ENCODE measurements at places on chromosomes 13 and 19. TPM values are rescaled to one million over a fixed set of nuclear protein-coding genes. Genes with fewer than 3 reads are reported as not detected.
A peak's percentile ranks its signal among the peaks of the same experiment; 100 is the strongest.

DNA sequence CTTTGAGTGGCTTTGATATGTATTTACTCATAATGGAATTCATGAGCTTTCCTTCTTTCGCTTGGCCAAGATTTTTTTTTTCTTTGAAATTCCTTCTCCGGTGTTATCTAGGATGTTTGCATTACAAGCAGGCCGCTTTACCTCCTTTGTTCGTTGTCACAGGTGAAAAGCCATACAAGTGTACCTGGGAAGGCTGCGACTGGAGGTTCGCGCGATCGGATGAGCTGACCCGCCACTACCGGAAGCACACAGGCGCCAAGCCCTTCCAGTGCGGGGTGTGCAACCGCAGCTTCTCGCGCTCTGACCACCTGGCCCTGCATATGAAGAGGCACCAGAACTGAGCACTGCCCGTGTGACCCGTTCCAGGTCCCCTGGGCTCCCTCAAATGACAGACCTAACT, 16.7 kb downstream of the KLF5 start:
- DNase-seq = peak; percentile 91

DNA sequence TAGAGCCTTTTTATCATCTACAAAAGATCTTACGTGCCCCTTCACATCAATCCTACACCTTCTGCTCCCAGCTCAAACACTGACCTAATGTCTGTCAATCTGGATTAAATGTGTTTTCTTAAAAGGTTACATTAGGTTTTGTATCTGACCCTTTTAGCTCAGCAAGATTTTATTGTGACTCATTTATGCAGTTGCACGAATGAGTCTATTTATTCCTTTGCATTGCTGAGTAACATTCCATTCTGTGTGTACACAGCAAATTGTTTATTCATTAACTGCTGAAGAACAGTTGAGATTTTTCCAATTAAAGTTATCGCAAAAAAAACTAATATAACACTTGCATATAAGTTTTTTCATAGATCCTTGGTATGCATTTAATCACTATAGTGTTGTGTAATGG, 253.9 kb upstream of the GPC6 start:
- no peak for DNase-seq

- no peak for DNase-seq
Observed at GRCh38 chr19:39448271-39448670, 2.9 kb downstream of the SUPT5H start.

DNA sequence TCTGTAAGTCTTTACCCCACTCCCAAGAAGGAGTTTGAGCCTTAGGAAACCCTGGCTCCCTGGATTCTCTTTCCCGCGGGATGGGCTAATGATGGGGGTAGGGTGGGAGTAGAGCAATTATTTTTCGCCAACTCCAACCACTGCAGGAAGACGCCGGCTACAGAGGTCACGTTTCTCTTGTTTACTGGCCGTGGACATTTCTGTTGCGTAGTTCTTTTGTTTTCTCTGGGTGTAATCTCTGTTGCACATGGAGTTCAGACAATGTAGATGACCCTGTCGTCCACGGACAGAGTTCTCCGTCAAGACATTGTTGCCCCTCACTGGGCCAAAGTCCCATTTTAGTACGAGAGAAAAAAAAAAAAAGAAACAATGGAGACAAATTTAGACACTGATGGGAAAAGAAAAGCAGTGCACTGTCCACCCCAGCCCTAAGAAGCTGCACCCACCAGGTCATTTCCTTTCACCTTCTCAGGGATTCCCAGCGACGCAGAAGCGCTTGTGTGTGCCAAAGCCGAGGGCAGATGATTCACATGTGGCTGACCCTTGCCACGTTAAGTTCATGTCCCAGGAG, 133.9 kb upstream of the ARGLU1 start:
- DNase-seq = no peak

The MBD3L2 gene
- not detected for total RNA-seq

DNA sequence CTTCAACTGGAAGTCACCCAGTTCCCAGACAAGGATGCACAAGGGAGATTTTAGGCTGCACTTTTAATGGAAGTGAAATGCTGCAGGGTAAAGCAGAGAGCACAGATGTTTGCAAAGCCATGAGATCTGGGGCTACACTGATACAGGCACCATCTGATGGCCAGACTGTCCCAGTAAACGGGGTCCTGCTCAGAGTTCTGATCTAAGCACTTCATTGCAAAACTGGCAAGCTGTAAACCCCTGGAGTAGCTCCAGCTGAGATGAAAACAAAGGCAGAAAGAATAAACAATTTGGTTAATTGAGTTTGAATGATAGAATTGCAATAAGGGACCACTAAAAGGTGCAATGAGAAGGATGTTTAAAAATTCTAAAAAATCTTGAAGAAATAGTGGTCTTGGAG, 197.1 kb downstream of the OXGR1 start:
- no peak for DNase-seq

GRCh38 chr13:44108331-44108858, 228.7 kb downstream of the LACC1 start:
- DNase-seq = no peak

- no peak for DNase-seq
Observed at GRCh38 chr19:4707322-4707721, 16.3 kb downstream of the DPP9 start.

DNA sequence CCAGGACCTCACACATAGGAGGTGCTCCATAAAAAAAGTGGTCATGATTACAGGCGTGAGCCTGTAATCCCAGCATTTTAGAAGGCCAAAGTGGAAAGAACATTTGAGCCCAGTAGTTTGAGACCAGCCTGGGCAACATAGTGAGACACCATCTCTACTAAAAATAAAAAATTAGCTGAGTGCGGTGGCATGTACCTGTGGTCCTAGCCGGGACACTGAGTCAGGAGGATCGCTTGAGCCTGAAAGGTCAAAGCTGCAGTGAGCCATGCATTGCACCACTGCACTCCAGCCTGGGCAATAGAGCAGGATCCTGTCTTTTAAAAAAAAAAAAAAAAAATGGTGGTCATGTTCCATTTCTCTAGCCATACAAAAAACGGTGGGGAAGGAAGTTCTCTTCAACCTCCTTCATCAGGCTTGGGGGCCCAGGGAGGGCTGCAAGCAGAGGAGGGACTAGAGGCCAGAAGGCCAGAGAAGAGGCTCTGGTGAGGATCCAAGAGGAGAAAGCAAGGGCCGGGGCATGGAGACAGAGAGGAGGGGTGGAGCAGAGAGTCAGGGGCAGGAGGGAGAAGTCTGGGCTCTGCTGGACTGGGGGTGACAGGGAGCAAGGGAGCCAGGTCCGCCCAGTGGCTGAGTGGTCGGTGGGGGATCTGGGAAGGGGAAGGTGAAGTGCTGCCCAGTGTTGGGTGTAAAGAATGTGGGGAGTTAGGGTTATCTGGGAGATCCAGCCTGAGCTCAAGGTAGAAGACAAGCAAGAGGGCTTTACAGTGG, 8.9 kb downstream of the KASH5 start:
- no peak for DNase-seq

The OVOL3 gene
- not detected for total RNA-seq

GRCh38 chr13:46822551-46822950, 25.6 kb upstream of the ESD start:
- no peak for DNase-seq

The MUC16 gene
- total RNA-seq = 0.42 TPM

The ACER1 gene
- not detected for total RNA-seq

The HCST gene
- total RNA-seq = not detected

The GSX1 gene
- not detected for total RNA-seq

GRCh38 chr19:33919291-33919690, 122.6 kb downstream of the KCTD15 start:
- no peak for DNase-seq

DNA sequence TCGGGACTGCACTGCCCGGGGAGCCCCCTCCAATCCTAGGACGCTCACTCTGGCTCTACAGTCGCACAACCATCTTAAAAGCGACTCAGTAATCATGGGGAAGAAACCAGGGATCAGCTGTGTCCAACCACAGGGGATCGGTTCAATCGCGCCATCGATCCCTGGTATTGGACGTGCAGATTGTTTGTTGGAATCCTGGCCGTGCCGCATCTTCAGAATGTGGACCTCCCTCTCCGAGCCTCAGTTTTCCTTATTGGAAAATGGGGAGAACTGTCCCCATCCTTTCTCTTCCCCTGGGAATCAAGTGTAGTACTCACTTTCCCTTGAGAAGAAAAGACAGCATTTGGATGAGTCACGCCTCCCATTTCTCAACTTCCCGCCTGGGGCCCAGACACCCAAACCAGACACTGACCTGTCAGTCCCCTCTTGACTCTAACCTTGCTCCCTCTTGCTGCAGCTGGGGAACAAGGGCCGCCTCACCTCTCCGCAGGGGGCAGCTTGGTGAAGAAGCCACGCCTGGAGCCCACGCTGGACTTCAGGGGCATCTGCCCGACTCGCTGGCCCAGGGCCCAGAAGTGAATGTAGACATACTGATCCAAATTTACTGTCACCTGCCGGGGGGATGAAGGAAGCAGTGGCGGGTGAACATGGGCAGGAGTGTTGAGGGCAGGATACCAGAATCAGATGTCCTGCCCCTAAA, 17.6 kb downstream of the EMP3 start:
- no peak for DNase-seq

DNA sequence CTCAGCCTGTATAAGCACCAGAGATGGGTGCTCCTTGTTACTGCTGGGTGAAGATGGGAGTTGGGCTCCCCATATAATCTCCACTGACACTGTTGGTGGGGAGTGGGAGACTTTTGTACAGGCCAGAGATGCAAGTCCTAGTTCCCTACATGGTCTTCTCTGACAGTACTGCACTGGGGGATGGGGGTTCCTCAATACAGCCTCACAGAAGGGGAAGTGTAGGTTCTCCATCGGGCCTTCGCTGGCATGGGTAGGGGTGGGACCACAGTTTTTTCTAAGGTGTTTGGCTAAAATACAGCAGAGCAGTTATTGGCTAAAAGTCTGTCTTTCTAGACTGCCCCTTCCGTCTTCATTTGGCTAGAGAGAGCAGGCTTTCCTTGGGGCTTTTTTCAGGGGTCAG, 167.2 kb upstream of the SERP2 start:
- DNase-seq = no peak

Measured in GM23338 (cell line).